Lower lobe of right lung (tissue), 2 donors: ENCODE measurements at places on chromosomes 5 and 9. TPM values are rescaled to one million over a fixed set of nuclear protein-coding genes. Genes with fewer than 3 reads are reported as not detected.

GRCh38 chr9:112648624-112649023 is 69.3 kb downstream of the INIP start:
- no peaks in the 10 kb centered on the region for H3K27me3 ChIP-seq
- H3K36me3 ChIP-seq = no peaks in the 10 kb centered on the region
- no peak for DNase-seq
- H3K4me3 ChIP-seq = no peak overlapping the region
- H3K27ac ChIP-seq = no peak overlapping the region
- H3K4me1 ChIP-seq = no peaks in the 10 kb centered on the region

DNA sequence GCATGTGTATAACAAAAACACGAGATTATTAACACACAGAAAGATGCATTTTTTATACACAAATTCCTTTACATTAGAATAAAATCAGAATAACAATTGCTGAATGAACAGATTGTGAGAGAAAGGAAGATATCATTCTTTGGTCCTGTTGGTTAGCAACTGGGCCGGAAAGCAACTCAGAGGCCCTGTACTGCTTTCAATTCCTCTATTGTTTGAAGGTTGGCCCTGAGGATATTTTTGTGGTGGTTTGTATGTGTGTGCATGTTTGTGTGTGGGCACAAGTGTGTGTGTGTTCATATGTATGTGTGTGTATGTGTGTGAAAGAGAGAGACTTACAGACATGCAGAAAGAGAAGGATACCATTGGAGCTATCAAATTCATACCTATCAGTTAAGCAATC is 356.8 kb upstream of the DMAC1 start:
- DNase-seq = no peak
- H3K4me3 ChIP-seq = no peak overlapping the region
- no peaks in the 10 kb centered on the region for H3K4me1 ChIP-seq
- no peaks in the 10 kb centered on the region for H3K27me3 ChIP-seq
- H3K27ac ChIP-seq = no peak overlapping the region

GRCh38 chr9:8816361-8816760 is 1016.8 kb upstream of the DMAC1 start:
- H3K27ac ChIP-seq = no peak overlapping the region
- DNase-seq = no peak
- H3K4me3 ChIP-seq = no peak overlapping the region
- H3K36me3 ChIP-seq = no peaks in the 10 kb centered on the region
- no peaks in the 10 kb centered on the region for H3K4me1 ChIP-seq
- H3K27me3 ChIP-seq = no peaks in the 10 kb centered on the region

Gene PLPPR1
- 5.4 TPM for total RNA-seq

Gene PCDHA2
- total RNA-seq = not detected

Gene C6
- total RNA-seq = 9.8 TPM
